ENCODE measurements at places on chromosomes 3 and 15.
A peak's percentile ranks its signal among the peaks of the same experiment; 100 is the strongest.

GRCh38 chr15:99106417-99107220, 1.7 kb downstream of the SYNM start:
- DNase-seq: peak; percentile 38

GRCh38 chr15:29051422-29051821, 165.6 kb downstream of the APBA2 start:
- no peak for DNase-seq

GRCh38 chr15:98728082-98728810, 79.9 kb downstream of the IGF1R start:
- DNase-seq: no peak

GRCh38 chr3:177633671-177634207, 436.5 kb upstream of the TBL1XR1 start:
- no peak for DNase-seq

DNA sequence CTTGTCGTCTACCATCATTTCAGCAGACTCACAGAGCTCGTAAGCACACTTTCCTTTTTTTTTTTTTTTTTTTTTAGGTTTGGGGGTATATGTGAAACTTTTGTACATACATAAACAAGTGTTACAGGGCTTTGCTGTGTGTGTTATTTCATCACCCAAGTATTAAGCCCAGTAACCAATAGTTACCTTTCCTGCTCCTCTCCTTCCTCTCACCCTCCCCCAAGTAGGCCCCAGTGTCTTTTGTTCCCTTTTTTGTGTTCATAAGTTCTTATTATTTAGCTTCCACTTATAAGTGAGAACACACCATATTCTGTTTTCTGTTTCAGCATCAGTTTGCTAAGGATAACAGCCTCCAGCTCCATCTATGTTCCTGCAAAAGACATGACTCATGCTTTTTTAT, 746.8 kb downstream of the GRM7 start:
- no peak for DNase-seq

DNA sequence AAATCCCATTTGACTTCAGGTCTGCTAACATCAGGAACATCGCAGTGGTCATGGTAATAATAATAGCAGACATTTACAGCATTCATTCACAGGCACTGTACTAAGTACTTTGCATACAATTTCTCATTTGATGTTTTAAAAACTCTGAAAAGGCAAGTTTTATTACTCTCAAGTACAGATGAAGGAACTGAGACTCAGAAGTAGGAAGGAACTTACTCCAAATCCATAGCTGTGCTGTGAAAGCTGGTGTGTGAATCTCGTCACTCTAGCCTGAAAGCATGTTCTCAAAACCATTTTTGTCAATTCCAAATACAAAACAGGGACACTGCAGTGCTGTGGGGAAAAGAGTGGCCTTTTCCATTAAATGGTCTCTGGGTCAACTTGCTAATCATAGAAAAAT, 179.9 kb downstream of the FAM43A start:
- no peak for DNase-seq

- no peak for DNase-seq
Observed at GRCh38 chr3:123773681-123774431, 110.3 kb downstream of the MYLK start.

DNA sequence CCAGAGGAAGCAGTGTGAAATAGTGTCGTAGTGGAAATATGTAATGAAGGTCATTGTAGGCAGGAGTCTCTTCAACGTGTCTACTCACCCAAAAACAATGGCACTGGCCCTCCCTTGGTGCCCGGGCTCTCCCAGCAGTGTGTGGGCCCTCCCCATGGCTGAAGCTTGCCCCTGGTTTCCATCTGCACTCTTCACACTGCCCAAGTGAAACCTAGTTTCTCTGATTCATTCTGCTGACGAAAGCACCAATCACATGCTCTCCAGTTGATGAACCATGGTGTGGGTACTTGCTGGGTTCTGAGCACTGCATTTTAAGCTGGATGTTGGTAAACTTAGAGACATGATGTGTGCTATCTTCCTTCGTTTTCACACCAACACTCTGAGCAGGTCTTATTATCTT, 61.0 kb upstream of the AGBL1 start:
- DNase-seq: no peak

Data from ovary (tissue), 10 donors.